AG04450 (cell line): ENCODE measurements at places on chromosomes 12 and 14.

DNA sequence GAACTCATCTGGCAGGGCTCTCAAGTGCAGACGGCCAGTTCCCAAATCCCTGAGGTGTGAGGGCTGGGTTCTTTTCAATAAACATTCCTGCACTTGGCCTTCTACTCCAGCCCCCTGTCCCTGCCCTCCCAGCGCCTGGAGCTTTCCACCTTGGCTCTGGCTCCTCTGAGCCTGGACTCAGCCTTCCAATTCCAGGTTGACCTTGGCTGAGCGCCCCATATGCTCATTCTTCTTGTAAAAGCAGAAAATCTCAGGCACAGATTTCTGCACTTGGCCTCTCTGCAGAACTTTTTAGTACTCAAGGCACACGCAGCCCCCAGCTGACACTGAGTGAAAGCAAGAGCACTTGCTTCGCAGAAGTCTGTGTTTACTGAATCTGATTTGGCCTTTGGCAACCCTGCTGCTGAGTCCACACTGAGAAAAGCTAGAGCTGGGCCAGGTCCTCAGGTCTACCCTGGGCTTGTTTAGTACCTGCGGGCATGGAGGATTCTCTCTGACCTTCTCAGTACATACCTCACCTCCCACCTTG lies 222.7 kb downstream of the MSRB3 start:
- no peak for DNase-seq

- no peak for DNase-seq
Measured at GRCh38 chr12:15525441-15525840, 203.1 kb downstream of the PTPRO start.

DNA sequence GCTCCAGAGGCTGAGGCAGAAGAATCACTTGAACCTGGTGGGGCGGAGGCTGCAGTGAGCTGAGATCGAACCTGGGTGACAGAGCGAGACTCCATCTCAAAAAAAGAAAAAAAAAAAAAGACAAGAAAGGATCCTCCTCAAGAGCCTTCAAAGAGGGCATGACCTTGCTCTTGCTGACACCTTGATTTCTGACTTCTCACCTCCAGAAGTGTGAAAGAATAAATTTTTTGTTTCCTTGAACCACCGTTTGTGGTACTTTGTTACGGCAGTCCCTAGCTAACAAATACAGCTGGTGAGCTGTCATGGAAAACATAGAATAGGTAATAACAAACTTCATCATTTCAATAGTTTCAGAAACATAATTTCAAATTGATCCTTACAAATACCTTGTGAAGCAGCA lies 1.9 kb upstream of the ACTR10 start:
- no peak for DNase-seq

DNA sequence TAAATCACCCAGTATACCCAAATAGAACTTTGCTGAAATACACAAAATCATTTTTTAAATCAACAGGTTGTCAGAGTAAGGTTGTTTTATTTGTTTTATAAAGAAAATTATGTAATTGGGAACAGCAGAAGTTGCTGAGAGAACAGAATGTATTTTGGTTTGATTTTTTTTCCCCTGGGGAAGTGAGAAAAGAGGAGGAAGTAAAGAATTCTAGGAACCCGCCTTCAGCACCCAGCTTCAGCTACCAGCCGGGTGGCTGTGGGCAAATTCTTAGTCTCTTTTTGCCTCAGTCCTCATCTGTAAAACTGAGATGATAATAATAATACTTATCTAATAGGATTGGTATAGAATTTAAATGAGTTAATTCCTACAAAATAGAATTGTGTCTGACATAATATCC lies 119.4 kb downstream of the SRGAP1 start:
- no peak for DNase-seq

DNA sequence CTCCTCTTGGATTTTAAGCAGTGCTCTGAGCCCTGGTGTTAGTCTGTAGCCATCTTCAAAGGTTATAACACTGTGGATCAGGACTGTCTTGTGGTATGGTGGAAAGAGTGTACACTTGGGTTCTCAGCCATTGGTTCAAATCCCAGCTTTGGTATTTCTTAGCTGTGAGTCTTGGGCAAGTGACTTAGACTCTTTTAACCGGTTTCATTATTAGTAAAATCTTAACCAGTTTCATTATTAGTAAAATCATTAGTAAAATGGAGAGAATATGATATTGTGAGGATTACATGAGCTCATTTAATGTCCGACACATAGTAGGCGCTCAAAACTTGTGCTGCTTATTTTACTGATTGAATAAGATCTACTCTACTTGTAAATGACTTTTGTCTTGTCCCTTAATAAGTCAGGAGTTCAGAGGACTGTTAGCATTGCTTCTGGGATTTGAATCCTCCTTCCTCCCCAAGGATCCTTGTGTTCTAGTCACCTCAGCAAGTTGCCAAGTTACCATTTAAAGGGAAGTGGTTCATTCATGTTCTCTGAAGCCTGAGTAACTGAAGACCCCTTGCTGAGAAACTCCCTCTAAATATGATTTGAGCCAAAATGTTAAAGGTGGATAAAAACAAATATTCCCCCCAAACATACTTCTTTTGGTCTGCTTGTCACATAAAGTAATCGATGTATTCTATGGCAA lies 12.4 kb downstream of the TTLL5 start:
- no peak for DNase-seq

GRCh38 chr12:94561943-94562411 lies 88.4 kb downstream of the TMCC3 start:
- DNase-seq, result no peak

DNA sequence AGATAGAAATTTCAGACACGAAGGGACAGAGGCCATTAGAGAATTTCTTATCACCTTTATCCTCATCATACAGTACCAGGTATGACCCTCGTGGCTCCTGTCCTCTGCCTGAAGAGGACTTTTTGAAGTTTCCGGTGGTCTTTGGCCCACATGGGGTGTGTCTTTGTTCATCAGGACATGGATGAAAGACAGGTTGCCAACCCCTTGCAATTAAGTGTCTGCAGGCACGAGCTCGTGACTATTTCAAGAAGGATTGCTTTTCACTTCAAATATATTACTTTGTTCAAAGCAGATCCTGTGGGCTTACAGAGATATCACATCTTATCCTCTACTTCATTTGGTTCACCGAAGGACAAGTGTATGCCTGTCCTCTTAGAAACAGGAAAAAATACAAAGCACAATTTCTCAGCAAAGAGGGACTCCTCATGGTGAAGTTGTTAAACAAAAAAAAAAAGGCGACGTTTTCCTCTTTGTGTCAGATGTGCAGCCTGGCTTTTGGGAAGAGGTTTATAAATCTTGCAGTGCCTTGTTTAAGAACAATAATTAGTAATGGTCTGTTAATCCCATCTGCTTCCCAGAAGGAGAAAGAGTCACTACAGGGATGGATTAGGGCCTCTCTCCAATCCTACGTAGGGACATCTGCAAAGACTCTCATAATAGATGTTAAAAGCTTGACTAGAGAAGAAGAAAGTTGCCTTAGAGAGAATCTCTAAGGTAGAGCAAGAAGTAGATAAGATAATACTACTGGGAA lies 13.5 kb upstream of the FAM234B start:
- DNase-seq, result no peak
